ENCODE measurements at places on chromosomes 1 and 21.

DNA sequence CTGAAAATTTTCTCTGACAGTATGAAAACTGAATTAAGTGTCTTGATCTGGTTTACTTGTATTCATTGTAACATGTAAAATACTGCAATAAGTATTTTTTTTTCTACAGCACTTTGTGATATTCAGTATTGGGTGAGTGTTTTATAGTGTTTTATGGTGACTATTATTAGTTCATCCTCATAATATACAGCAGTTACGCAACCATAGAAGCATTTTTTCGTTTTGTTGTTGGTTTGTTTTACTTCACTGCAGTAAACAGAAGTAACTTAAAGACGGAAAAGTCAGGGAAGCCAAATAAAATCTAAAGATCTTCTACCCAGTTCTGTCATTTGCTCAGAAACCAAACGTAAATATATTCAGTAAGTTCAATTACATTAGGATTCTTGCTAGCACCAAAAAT is 250.0 kb downstream of the TPR start:
- DNase-seq, result no peak

DNA sequence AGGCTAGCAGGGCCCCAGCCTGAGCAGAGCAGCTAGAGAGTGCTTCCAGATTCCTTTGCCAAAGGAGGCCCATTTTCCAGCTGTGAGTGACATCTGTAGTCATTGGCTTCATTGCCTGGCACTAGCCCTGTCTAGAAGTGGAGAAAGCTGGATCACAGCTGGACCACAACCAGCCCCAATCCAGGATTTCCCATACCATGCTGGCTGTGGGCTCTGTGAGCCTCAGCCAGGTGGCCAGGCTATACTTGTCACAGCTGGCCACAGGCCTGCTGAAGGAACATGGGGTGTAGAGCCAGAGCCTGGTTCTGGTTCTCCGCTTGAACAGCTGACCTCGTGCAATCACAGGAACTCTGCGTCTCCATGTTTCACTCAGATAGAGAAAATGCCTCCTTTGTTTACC is 36.6 kb downstream of the RIMKLA start:
- DNase-seq, result no peak

GRCh38 chr21:34176448-34176847 is 103.1 kb downstream of the MRPS6 start:
- no peak for DNase-seq

DNA sequence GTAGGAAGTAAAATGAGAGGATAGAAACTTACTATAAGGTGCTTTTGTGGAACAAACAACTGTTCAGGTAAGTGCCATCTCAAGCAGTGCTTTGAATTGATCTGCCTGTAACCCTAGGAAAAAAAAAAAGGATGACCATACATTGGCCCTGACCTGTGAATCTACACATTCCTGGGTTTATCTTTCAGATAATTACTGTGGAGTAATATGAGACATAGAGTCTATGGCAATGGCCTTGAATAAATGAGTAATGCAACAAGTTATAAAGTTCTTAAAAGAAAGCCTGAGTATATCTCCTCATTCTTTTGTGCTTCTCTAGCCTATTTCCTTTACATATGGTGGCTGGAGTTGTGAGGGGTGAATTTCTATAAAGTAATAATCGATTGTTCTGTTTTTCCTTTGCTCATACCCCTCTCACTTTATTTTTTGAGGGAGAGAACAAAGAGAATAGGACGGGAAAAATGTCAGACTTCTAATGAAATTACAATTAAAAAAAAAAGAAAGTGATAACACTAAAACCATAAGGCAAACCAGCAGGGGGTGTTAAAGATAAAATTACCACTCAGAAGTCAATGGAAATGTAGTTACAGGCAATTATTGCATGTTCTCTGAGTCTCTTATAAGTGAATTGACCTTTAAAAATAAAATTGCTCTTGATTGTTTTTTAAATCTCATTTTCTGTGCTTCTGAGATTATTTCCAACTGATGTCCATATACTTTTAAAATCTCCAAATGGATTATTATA is 12.4 kb upstream of the ATP1A1 start:
- peak; percentile 50 for DNase-seq

DNA sequence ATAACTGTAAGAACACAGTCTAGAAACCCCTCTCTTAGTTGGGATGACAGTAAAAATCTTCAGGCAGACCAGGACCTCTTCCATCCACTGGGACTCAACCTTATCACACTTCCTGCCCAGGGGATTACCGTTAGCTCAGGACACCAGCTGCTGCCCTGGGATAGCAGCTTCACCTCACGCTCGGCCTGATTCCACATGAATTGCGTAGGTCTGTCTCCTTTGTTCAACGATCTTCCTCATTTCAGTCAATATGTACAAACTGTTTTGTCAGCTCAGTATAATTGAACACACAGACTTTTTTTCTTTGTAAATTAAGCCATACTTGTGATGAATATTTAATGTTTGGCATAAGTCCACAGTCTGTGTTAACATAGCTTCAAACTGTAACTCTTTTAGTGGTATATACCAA is 290.4 kb downstream of the GRIK1 start:
- no peak for DNase-seq

GRCh38 chr1:41780916-41781315 is 137.8 kb downstream of the HIVEP3 start:
- DNase-seq, result no peak

GRCh38 chr1:167429612-167430011 is 88.7 kb downstream of the CD247 start:
- DNase-seq, result no peak

DNA sequence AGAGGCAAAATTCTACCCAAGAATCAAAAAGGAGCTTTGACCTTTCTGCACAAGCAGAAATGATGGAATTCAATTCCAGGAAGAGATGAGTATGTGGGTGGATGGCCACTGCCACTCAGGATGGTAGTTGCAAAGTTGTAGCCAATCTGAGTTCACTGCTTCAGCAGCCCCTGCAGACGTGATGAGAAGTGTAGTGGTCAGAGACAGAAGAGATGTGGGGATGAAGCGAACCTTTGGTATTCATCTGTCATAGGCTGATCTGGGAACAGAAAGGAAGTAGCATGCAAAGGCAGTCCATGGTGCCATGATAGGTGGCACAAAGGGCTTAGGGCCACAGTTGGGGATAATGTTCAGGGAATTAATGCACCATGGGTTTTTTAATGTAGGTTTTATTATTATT is 81.1 kb upstream of the PGBD5 start:
- no peak for DNase-seq

DNA sequence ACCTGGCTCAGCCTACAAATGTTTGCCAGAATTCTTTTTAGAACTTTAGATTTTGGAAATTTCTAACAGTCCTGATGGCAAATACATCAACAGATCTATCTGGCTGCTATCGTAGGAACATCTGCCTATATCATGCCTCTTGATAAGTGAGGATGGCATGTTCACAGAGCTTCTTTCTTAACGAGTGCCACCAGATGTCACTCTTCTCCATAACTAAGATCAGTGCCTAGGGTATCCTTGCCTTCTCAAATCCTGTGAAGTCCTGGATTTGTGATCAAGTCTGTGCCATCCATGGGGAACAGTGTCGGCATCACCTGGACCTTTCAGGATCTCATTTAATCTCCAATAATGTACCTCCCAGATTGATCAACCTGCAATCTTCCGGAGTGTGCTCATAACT is 36.5 kb upstream of the CD5L start:
- peak; percentile 52 for DNase-seq

DNA sequence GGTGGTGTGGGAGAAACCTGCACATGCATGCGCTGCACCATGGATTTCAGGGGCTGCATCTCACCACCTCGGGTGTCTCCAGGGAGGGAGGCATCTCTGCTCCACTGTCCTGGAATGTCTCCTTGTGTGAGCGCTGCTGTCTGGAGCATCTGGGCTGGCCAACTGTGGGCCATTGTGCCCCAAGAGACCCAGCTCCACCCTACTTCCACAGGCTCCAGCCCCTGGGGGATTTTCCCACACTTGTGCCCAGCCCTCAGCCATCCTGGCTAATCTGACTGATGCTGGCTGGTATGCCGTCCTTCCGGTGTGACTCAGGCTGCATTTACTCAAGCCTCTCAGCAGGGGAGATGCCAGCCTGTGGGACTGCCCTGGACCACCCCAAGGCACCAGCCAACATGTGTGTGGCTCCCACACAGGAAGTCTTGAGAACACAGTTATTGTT is 62.0 kb downstream of the TRIM11 start:
- no peak for DNase-seq

- DNase-seq, result no peak
Observed at GRCh38 chr1:53987880-53988279, 30.1 kb downstream of the LDLRAD1 start.

GRCh38 chr1:10714337-10715114 is 81.9 kb downstream of the CASZ1 start:
- DNase-seq, result no peak

All from HCEC 1CT (cell line).